DMS 273 treated with DMSO at 0.1 percent for 48 hours (cell line): ENCODE measurements at places on chromosomes 12 and 14.

DNA sequence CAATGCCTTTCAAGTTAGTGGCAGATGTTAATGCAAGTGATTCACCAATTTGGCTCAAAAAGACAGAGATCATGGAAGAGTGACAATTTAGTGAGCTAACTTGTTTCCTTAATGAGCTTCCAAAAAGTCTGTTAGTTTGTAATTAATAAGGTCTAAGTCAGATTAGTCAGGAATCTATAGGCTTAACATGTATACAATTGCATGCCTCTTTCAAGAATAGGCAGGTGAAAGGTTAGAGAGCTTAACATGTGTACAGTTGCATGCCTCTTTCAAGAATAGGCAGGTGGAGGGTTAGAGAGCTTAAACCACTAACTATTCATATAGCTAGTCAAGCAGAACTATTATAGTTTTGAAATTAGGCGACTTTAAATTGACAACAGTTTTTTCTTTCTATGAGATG is 663.8 kb downstream of the C12orf50 start:
- no peak for DNase-seq

GRCh38 chr12:46267575-46267824 is 1.3 kb downstream of the SLC38A1 start:
- DNase-seq = no peak

GRCh38 chr12:120468325-120468820 is 1.2 kb downstream of the SRSF9 start:
- no peak for DNase-seq

DNA sequence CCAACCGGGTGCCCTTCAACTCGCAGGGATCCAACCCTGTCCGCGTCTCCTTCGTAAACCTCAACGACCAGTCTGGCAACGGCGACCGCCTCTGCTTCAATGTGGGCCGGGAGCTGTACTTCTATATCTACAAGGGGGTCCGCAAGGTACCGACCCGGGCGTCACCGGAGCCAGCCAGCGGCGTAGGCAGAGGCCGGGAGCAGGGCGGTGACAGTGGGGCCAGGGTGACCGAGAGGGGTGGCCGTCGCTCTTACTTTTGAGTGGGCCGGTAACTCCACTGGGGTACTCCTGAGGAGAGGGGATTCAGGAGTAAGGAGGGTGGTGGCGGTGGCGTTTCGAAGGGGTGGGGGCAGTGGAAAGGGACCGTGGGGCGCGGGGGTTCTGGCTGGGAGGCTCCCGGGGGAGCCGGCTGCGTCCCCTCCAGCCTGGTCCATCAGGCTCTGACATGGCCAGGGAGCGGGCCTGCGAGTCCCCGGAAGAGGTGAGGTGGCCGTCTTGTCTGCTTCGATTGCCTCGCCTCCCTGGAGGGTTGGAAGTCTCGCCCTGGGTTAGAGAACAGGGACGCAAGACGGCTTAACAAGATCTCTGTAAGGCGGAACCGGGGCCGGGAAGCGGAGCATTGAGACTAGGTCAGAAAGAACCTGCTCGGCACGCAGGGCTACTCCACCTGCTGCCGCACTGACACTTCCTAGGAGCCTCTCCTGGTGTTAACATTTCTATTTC is 491 bp downstream of the WDR20 start:
- no peak for DNase-seq

DNA sequence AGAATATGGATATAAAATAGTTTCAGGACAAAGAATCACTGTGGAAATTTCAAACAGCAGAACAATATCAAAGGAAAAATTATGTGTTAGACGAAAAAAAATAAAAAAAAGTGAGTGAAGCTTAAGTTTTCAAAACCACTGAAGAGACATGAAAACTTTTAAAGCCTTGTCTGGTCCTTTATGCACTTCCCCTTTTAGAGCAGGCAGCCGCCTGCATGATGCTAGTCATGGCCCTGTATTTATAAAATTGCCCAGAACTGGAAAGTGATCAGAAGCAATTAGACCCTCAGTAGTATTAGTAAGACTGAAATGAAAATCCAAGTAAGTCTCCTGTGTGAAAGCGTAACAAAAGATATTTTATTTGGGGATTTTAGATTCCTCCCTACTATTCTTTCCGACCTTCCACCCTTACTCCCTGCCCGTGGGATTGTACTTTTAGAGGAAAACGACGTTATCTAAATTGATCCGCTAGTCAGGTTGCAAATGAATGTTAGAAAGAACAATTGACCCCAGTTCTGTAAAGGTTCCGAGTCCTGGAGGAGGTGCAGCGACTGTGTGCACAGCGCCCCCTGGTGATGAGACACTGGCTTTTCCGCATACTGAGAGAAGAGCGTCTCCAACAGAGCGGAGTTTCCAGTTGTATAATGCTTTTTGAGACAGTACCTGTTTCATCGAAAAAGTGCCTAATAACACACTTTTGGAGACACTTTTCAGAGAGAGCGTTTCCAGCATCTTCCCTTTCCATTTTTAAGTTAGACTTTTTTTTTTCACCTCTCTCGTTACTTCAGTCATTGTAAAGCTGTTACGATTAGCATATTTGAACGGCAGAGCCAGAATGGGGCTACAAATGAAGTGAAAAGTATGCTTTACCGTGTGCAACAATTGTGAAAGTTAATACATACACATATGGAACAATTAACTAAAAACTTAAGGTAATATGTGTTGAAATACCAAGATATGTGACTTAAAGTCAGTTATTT is 12.4 kb downstream of the MGST1 start:
- peak; percentile 2 for DNase-seq

DNA sequence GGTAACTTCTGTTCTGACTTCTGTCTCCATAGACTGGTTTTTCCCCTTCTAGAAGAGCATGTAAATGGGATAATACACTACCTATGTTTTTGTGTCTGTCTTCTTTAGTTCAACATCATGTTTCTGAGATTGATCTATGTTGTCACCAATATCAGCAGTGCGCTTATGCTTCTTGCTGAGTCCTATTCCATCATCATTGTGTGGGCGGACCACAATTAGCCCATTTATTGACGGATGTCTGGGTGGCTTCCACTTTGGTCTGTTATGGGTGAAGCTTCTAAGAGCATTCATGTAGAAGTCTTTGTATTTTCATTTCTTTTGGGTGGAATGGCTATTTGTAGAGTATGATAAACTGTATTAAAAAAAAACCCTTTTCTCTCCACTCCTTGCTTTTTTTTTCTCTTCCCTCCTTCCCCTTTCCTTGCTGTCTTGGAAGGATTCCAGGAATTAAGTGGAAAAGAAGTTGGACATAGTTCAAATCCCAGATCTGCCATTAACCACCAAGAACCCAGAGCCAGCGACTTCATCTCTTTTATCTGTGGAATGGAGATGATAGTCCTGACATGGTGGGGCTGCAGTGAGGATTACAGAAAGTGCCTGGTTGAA is 7.0 kb upstream of the SERPINA1 start:
- no peak for DNase-seq

GRCh38 chr14:58133739-58134138 is 18.3 kb downstream of the ARMH4 start:
- DNase-seq = no peak

- DNase-seq = no peak
Observed at GRCh38 chr12:65278576-65279368, at the start of gene MSRB3. Gene MSRB3 (plus strand): TSS chr12:65278683. CDS start chr12:65308580, 29,897 bp downstream.

- DNase-seq = no peak
Observed at GRCh38 chr14:91912035-91912434, 35.5 kb downstream of the FBLN5 start.
